ENCODE measurements at places on chromosomes 11 and 22.

DNA sequence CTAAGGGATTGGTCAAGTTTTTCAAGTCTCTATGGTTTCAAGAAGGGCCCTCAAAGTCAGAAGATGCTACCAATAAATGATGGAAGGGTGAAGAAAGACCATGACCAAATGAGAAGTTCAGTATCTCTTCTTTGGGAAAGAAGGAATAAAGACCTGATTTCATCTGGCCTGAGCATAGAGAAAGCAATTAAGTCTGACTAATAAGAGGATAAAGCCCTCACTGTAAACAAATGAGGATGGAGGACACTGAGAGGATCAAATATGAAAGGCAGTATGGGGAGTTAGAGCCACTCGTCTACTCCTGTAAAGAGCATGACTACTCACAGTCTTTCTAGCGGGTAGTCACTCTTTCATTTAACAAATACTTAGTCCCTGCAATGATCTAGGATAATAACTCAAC is 44.6 kb downstream of the FAM168A start:
- no peak for DNase-seq

- no peak for DNase-seq
Observed at GRCh38 chr11:34354782-34355181, 3.0 kb downstream of the ABTB2 start.

- no peak for DNase-seq
Observed at GRCh38 chr11:7673724-7674434, 579 bp upstream of the CYB5R2 start.

GRCh38 chr11:88375927-88376470 is 38.5 kb upstream of the CTSC start:
- DNase-seq = no peak

GRCh38 chr11:108223348-108224149 is 682 bp downstream of the ATM start:
- DNase-seq = no peak

GRCh38 chr11:113188371-113188834 is 126.0 kb upstream of the TTC12 start:
- no peak for DNase-seq

DNA sequence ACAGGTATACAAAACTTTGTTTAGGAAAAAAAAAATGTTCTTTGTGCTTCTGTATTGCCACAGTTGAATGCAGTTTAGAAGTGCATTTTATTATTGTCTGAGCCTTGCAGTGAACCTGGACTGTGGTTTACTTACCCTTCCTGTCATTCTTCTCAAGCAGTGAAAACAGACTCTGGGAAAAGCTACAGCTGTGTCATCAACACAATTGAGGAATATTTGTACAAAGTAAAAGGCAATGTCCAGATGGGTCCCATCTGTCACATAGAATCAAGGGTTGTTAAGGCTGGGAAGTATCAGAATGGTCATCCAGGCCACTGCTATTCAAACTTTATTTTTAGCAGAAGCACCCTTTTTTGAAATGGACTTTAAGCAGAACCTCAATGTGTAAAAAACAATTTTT is 73.3 kb downstream of the TRIM44 start:
- no peak for DNase-seq
